ENCODE measurements at places on chromosomes 3 and 15. TPM values are rescaled to one million over a fixed set of nuclear protein-coding genes. Genes with fewer than 3 reads are reported as not detected.

The VEPH1 gene
- 31.8 TPM for total RNA-seq

The CHRM5 gene
- total RNA-seq: 0.15 TPM

The SCAANT1 gene
- total RNA-seq: not detected

The DLEC1 gene
- under 0.01 TPM for total RNA-seq

The IMPG2 gene
- total RNA-seq: 0.23 TPM
